Fibroblast of lung (primary cell): ENCODE measurements at places on chromosomes 3 and 15.

DNA sequence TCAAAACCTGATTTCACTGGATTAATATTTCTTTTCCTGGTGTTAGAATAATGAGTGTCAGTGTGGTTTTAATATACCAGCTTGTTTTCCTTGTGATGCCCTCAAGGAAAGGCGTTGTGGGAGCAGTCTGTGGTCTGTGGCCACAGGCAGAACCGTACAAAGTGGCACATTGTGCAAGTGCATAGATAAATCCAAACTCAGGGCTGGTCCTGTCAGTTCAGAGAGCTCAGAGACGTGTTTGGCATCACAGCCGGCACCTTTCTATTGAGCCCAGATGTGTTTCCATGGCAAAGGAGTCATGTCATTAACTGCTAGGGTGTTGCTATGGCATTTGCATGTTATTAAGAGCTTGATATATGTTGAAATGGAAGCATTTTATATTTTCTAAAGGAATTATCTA, 289.9 kb upstream of the RASGRP1 start:
- no peak for DNase-seq
- no peak overlapping the region for H3K4me3 ChIP-seq
- H3K4me1 ChIP-seq: no peaks in the 10 kb centered on the region
- H3K27ac ChIP-seq: no peak overlapping the region

DNA sequence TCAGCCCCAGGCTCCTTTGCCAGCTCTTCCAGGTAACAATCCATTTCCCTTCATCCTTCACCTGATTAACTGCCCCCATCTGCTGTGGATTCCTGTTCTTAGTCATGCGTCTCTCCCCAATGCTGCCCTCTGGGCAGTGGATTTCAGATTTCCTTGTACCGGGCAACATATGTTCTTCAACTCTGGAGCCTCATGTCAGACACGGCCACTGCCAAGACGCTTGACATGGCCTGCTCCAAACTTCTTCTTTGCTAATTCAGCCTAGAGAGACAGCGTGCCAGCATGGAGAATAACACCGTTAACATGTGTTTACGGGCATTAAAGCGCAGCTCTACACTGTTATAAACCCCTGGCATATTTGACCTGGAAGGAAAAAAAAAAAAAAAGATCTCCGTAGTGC, 1035.1 kb upstream of the NR2F2 start:
- no peak overlapping the region for H3K27ac ChIP-seq
- H3K27me3 ChIP-seq: no peaks in the 10 kb centered on the region
- H3K4me3 ChIP-seq: no peak overlapping the region
- H3K4me1 ChIP-seq: peaks cover 11% of the 10 kb centered on the region

- H3K36me3 ChIP-seq: peaks cover 3% of the 10 kb centered on the region
- no peak overlapping the region for H3K27ac ChIP-seq
- H3K4me3 ChIP-seq: no peak overlapping the region
These were observed 68.0 kb downstream of the FBN1 start for GRCh38 chr15:48577469-48577868.

DNA sequence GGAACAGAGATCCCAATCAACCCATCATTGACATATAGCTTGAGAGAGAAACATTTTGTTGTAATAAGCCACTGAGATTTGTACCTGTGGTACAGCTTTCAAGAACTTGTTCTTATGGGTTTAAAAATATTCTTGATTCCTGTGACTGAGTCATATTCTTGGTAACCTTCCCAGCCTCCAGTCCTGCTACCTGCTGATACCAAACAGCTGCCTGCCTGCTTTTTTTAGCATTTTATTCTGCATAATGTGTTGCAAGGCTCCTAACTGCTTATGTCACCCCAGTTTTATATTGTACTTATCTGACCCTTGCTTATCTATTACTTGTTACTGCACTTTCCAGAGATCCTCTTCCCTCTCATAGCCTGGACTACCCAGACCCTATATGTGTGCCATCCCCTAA, 349.3 kb upstream of the SOX2 start:
- H3K4me1 ChIP-seq: no peaks in the 10 kb centered on the region
- H3K4me3 ChIP-seq: no peak overlapping the region

GRCh38 chr15:29990035-29990434, 92.7 kb upstream of the GOLGA8J start:
- no peaks in the 10 kb centered on the region for H3K36me3 ChIP-seq
- no peak overlapping the region for H3K4me3 ChIP-seq
- DNase-seq: no peak
- no peak overlapping the region for H3K27ac ChIP-seq
- no peaks in the 10 kb centered on the region for H3K4me1 ChIP-seq

DNA sequence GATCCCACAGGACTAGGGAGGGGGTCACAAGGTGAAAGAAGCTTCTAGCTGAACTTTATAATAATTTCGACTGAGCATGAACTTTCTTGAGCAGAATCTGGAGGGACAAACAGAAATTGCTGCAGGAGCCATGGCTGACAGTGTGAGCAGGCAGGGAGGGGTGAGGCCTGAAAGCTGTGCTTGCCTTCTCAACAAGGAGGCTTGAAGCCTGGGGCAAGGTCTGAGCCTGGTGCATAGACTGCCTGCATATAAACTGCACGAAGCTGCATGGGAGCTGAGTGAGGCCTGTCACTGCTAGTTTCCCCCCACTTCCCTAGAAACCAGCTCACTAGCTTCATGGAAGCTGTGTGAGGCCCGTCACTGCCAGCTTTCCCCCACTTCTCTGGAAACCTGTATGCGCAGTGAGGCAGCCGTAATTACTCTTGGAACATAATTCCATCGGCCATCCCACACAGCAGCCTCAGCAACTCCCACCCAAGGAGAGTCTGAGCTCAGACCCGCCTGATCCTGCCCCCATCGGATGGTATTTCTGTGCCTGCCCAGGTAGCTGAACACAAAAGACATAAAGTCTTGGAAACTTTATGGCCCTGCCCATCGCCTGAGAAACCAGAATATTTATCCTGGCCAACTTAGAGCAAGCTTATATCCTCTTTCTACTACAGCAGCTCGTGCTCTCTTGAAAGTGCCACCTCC, 136.5 kb downstream of the PLCH1 start:
- H3K27ac ChIP-seq: no peak overlapping the region
- H3K4me1 ChIP-seq: no peaks in the 10 kb centered on the region

GRCh38 chr3:187130346-187131066, 8.8 kb downstream of the RPL39L start:
- H3K4me3 ChIP-seq: no peak overlapping the region
- DNase-seq: peak; percentile 68
- H3K27me3 ChIP-seq: no peaks in the 10 kb centered on the region
- H3K36me3 ChIP-seq: no peaks in the 10 kb centered on the region
- H3K27ac ChIP-seq: no peak overlapping the region
- no peaks in the 10 kb centered on the region for H3K4me1 ChIP-seq

GRCh38 chr15:53576841-53577240, 182.6 kb downstream of the WDR72 start:
- H3K36me3 ChIP-seq: no peaks in the 10 kb centered on the region
- H3K4me3 ChIP-seq: no peak overlapping the region
- no peak overlapping the region for H3K27ac ChIP-seq
- DNase-seq: no peak

- H3K36me3 ChIP-seq: no peaks in the 10 kb centered on the region
- no peak overlapping the region for H3K4me3 ChIP-seq
- H3K27me3 ChIP-seq: peaks cover 2% of the 10 kb centered on the region
- H3K27ac ChIP-seq: no peak overlapping the region
These were observed 9.0 kb downstream of the FGD5 start for GRCh38 chr3:14827776-14828175.

DNA sequence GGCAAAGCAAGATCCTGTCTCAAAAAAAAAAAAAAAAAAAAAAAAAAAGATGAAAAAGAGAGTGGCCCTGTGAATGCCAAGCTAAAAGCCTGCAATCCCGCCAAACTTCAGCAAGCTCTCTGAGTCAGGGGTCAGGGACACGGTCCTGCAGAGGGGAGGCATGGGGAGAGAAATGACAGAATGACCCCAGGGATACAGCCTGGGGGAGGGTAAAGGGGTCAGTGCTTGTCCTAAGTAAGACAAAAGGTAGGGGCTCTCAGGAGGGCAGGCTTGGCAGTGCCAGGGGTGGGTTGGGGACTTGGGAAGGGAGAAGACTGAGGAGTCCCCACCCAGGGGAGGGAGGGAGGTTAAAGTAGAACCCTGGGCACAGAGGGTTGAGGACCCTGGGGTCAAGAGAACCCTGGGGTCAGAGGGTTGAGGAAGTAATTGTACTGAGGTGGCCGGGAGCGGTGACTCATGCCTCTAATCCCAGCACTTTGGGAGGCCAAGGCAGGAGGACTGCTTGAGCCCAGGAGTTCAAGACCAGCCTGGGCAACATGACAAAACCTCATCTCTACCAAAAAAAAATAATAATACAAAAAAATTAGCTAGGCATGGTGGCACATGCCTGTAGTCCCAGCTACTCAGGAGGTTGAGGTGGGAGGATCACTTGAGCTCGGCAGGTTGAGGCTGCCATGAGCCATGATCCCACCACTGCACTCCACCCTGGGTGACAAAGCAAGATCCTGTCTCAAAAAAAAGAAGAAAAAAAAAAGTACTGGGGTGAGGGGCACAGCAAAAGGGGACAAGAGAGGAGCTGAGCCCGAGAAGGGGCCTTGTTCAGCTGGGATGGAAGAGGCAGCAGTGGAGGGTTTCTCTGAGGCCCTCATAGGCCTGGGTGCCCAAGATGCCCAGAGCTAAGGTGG, 5.2 kb upstream of the SEMA3B start:
- peaks cover 47% of the 10 kb centered on the region for H3K4me1 ChIP-seq
- H3K4me3 ChIP-seq: no peak overlapping the region
- peaks cover 2% of the 10 kb centered on the region for H3K36me3 ChIP-seq
- peak overlapping the region; percentile 23 for H3K27ac ChIP-seq
- no peaks in the 10 kb centered on the region for H3K27me3 ChIP-seq
- peak; percentile 40 for DNase-seq

DNA sequence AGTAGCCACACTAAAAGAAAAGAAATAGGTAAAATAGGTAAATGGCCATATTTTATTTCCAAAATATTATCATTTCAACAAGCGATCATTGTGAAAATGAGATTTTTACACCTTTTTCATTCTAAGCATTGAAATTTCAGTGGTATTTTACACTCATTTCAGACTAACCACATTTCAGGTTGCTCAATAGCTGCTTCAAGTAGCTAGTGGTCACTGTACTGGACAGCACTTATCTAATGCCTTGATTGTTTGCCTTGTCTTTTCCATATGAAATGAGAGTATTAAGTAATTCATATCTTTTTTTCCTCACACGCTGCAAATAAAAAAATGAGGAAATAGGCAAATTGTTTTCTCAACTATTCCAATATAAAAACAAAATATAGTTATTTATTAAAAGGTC, 332.8 kb downstream of the NLGN1 start:
- H3K4me3 ChIP-seq: no peak overlapping the region
- peak; percentile 24 for DNase-seq
- H3K27ac ChIP-seq: no peak overlapping the region
- H3K27me3 ChIP-seq: no peaks in the 10 kb centered on the region
- no peaks in the 10 kb centered on the region for H3K4me1 ChIP-seq
